ENCODE measurements at places on chromosomes 12 and 14. TPM values are rescaled to one million over a fixed set of nuclear protein-coding genes. Genes with fewer than 3 reads are reported as not detected.
A peak's percentile ranks its signal among the peaks of the same experiment; 100 is the strongest.

GRCh38 chr12:101592448-101592847 is 2.3 kb upstream of the MYBPC1 start:
- no peak for DNase-seq

DNA sequence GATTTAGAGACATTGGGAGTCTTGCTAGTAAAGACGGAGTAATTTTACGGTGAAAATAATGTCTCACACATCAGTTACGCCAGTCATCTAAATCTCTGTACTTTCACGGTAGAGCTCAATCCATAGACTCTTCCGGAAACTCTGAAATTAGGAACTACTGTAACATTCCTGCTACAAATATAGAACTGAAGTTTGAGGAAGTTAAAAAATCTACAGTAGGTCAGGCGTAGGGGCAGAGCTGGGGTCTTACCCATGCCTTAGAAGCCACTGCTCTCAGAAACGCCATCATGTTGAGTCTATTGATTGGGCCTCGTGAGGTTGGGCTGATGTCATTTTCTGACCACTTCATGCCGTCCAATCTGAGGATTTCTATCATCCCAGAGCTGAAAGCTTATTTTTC is 1029.8 kb upstream of the TMEM132C start:
- DNase-seq = no peak

- DNase-seq = no peak
These were observed 21.3 kb downstream of the MYBPC1 start for GRCh38 chr12:101616027-101616494.

The EIF2S3B gene
- 13.3 TPM for total RNA-seq

GRCh38 chr14:99393059-99393655 is 87.5 kb downstream of the SETD3 start:
- peak; percentile 81 for DNase-seq

- DNase-seq = no peak
These were observed 33.2 kb downstream of the SAMD4A start for GRCh38 chr14:54599966-54600716.

- no peak for DNase-seq
These were observed 14.5 kb downstream of the DYRK2 start for GRCh38 chr12:67662910-67663538.

GRCh38 chr12:103962493-103962892 is 3.2 kb upstream of the TDG start:
- no peak for DNase-seq

GRCh38 chr12:45270951-45271350 is 55.1 kb downstream of the ANO6 start:
- no peak for DNase-seq

- DNase-seq = peak; percentile 98
These were observed 8.8 kb downstream of the DTX1 start for GRCh38 chr12:113065126-113066007.

The ADCY4 gene
- not detected for total RNA-seq
